ENCODE measurements at places on chromosomes 7 and 10. TPM values are rescaled to one million over a fixed set of nuclear protein-coding genes. Genes with fewer than 3 reads are reported as not detected.

DNA sequence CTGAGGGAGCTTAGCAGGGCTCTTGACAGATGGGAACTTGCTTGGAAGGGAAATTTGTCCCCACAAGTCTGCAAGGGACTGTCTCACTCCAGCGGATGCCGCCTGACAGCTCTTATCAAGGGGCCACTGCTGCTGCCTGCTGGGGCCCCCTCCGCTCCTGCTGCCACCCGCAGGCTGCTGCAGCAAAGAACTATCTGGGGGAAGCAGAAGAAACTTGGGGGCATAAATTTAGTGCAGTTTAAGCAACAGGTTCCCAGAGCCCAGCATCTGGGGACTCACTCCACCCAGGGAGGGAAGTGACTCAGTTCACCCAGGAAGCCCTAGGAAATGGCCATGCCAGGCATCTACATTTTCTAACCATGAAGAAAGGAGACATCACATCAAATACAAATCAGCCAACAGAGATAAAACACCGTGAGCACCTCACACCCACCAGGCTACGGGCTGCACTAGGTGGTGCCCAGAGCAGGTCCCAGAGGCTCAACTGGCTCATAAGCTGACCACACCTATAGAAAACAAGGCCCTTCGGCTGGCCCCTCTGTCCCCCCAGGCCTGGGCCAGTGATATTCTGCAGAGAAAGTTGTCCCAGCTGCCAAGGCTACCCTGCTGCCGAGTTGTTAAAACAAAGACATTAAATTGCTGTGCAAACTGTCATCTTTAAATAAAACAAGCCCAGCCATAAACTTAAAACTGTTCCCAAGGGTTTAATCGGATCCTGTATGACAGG lies 3.7 kb downstream of the RGS10 start:
- peak; percentile 13 for ATAC-seq

GRCh38 chr10:91495402-91495801 lies 85.3 kb downstream of the HECTD2 start:
- ATAC-seq: no peak

DNA sequence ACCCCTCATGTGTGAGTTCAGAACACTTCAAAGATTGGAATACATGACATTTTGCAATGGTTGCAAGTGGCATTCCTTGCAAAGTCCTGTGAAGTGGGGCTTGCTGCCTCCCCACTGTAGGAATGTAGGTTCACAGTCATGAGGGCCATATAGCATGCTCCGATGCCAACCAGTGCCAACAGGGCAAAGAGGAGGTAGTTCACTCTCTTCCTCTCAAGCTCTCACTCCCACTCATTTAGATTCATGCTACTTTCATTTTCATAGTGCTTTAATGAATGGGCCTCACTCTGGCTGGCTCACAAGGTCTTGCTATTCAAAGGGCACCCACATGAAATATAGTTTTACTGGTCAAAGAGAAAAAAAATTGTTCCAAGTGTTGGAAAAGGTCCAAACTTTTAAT lies 169.9 kb upstream of the AOAH start:
- peak; percentile 68 for ATAC-seq

GRCh38 chr7:21526448-21526847 lies 16.4 kb upstream of the DNAH11 start:
- no peak for ATAC-seq

DNA sequence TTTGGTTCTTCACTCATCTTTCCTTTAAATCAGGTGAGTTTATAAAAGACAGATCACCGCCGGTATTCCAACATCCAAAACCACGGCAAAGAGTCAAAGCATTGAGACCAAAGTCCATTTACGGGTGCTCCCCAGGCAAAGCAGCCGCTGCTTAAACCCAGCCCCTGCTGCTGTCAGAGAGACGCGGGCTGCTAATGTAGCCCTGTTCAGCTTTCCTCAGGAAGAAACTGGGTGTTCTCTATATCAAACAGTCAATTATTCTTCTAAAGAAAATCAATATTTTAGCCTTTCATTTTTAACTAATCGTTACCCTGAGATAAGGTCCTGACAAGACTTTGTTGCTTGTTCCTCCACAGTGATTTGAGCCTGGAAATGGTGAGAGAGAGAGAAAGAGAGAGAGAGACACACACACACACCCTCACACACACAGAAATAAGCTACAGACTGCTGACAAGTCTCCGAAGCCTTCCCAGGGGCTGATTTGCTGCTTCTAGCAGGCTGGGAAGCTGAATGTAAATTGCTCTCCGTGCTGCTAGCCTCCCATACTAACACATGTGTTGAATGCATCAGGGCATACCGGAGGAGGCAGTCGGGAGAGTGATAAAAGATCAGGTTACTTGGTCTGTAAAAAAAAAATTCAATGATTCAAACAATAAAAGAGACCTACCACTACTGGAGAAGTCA lies 183.0 kb upstream of the ANK3 start:
- ATAC-seq: peak; percentile 51

GRCh38 chr10:33524966-33525365 lies 190.5 kb upstream of the NRP1 start:
- ATAC-seq: no peak

- no peak for ATAC-seq
These were observed 214.4 kb upstream of the PRKCQ start for GRCh38 chr10:6794441-6794840.

DNA sequence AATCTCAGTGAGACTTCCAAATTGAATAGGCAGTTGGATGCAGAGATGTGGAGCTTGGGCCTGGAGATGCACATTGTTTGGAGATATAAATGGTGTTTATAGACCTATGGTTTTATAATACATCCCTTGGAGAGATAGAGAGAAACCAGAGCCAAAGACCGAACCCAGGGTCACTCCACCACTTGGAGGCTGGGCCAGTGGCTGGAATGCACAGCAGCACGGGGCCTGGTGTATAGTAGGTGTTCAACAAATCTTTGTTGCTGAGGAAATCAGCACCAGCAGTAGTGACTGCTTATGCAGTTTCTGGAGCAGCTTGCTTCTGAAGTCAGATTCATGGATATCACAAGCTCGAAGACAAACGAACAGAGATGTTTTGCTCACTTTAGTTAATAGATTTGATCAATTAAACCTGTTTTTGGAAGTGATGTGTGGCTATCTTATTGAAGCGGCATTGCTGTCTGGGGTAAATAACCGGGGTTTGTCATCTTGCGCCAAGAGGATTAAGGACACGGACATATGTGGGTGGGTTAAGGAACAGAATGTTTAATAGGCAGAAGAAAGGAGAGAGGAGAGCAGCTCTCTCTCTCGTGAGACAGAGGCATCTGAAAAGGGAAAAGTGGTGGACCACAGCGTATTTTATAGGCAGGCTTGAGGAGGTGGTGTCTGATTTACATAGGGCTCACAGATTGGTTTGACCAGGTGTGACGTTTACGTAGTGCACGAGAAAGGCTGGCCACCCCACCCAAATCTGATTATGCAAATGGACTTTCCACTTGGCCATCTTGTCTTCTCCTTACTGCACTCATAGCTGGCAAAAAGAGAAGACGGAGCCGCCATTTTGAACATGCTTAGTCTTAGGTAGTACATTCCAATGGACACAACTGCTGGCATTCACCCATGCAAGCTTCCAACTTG lies 11.1 kb downstream of the RBP4 start:
- no peak for ATAC-seq

DNA sequence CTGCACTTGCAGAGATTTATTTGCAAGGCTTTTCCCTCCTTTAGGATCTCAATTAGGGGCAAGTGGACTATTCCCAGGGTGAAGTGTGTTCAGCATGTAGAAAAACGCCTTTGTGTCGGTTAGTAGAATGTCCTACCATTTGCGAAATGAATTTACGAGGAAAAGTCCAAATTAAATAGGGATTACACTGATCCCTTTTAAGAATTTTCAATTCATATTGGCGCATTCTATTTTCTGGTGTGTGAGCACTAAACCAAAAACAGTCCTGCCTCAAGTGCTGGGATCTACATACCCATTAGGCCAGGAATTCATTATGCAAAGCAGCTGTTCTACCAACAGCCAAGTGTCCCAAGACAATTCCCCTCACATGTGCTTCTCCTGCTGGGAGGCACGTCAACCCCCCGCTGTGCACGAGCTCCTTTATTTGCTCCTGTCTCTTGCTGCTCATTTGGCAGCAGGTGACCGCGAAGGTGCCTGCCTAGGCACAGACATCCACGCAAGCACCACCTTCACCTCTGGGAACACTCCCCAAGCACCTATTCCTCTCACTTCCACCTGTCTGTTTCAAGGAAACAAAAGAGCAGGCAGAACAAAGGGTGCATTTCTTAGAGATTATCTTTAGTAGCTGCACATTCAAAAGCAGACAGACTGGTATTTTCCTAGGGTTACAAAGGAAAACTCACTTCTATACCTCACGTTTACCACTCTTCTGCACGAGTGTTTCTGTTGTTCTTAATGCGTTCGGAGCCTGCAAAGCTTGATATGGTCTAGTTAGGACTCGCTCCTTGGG lies 134.6 kb upstream of the FGFR2 start:
- ATAC-seq: no peak

DNA sequence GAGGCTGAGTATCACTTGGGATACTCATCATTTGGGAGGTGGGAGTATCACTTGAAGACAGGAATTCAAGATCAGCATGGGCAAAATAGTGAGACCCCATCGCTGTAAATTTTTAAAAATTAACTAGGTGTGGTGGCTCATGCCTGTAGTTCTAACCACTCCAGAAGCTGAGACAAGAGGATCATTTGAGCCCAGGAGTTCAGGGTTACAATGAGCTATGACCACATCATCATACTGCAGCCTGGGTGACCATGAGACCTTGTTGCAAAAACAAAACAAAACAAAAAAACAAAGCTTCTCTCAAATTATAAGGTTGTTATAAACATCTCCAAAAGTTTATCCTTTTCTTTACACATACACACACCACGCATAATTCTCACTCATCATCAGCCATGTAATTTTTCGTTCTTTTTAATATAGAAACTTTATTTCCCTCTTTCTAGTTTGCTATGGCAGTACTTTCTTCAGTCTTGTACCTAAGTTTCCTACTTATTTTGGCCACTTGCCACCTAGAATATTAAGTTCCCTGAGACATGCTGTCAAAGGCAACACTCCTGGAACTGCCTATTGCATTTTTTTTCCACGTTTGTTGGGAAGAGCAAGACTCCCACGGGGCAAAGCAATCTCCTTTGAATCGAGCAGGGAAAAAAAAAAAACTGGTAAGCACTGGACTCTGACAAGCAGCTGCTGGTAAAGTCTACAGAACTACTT lies 37.1 kb downstream of the SKIDA1 start:
- ATAC-seq: no peak

GRCh38 chr10:95697429-95697828 lies 3.7 kb upstream of the TCTN3 start:
- no peak for ATAC-seq

- ATAC-seq: no peak
These were observed 36.7 kb downstream of the LUC7L2 start for GRCh38 chr7:139396323-139396951.

DNA sequence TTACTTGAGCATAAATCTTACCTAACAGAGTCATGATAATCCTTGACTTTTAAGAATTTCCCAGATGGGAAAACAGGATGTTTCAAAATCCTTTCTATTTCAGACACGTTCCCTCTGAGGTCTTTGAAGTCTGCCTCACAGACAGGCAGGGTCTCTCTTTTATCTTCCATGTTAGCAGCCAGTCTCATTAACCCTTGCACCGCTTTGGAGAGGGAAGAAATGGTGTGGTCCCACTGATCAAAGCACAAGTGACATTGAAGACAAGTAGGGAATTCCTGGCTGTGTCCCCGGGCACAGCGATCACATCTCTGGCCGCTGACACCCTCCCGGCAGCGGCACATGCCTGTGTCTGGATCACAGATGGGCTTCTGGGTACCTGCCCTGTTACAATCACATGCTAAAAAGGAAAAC lies 52.7 kb upstream of the LAMB1 start:
- ATAC-seq: no peak

DNA sequence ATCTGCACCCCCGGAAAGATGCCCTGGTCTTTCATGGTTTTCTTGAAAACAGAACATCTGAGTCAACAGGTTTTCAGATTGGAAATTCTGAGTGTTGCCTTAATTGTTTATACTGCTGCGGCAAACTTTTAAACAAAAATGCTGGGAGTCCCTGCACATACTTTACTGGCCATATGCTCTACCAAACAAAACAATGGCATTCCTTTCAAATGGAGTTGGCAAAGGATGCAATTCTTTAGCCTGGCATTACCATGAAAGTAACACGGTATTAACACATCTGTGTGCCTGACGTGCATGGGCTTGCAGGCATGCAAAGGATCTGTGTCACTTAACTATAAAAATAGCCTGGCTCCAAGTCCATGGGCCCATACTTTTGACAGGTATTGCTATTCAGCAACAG lies 4.2 kb downstream of the INHBA start:
- ATAC-seq: no peak

- ATAC-seq: no peak
These were observed 51.8 kb downstream of the HIPK2 start for GRCh38 chr7:139725858-139726484.

DNA sequence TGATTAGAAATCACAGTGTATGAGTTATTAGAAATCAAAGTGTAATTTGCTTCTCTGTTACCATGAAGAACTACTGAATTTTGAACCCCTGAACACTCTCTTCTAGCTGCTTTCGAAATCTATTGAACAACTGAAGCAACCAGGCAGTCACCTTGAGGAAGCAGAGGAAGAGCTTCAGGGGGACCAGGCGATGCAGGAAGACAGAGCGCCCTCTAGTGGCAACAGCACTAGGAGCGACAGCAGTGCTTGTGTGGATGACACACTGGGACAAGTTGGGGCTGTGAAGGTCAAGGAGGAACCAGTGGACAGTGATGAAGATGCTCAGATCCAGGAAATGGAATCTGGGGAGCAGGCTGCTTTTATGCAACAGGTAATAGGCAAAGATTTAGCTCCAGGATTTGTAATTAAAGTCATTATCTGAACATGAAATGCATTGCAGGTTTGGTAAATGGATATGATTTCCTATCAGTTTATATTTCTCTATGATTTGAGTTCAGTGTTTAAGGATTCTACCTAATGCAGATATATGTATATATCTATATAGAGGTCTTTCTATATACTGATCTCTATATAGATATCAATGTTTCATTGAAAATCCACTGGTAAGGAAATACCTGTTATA lies 170.7 kb downstream of the HDAC9 start:
- peak; percentile 80 for ATAC-seq

DNA sequence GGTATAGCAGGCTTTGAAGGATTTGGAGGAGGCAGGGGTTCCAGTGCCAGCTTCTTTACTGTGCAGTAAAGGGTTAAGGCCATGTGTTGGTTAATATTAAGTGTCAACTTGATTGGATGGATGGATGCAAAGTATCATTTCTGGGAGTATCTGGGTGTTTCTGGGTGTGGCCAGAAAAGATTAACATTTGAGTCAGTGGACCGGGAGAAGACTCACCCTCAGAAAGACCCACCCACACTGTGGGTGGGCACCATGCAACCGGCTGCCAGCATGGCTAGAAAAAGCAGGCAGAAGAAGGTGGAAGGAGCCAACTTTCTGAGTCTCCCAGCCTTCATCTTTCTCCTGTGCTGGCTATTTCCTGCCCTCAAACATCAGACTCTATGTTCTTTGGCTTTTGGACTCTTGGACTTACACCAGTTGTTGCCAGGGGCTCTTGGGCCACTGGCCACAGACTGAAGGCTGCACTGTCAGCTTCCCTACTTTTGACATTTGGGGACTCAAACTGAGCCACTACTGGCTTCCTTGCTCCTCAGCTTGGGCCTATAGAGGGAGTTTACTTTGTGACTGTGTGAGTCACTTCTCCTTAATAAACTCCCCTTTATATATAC lies 6.8 kb upstream of the TRUB1 start:
- ATAC-seq: no peak

GRCh38 chr10:88037623-88038022 lies 174.2 kb downstream of the PTEN start:
- ATAC-seq: peak; percentile 19

- no peak for ATAC-seq
These were observed 19.3 kb downstream of the ZNF786 start for GRCh38 chr7:149071182-149071635.

Gene FRAT1
- 3.7 TPM for total RNA-seq

Gene CCL26
- total RNA-seq: not detected

Gene GPR85
- not detected for total RNA-seq

Gene NUTM2E
- total RNA-seq: not detected
